ENCODE measurements at places on chromosomes 3 and 15.

- DNase-seq: no peak
These were observed 547 bp downstream of the NUP210 start for GRCh38 chr3:13419505-13420044.

DNA sequence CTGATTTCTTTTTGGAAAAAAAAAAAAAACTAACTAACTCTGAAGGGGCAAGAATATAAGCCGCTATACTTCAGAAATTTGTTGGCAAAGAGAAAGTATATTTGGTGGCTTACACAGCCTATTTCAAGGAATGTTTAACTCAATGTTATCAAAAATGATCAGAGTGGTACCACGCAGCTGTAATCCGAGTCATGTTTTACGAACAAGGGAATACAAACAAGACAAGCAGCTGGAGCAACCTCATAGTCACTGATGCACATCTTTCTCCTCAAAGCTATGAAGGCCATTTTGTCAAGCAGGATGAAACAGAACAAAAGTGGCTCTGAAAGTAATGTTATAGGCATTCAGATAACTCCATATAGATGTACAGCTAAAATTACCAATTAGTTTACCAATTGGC lies 81.2 kb downstream of the SCAPER start:
- DNase-seq: peak; percentile 26

DNA sequence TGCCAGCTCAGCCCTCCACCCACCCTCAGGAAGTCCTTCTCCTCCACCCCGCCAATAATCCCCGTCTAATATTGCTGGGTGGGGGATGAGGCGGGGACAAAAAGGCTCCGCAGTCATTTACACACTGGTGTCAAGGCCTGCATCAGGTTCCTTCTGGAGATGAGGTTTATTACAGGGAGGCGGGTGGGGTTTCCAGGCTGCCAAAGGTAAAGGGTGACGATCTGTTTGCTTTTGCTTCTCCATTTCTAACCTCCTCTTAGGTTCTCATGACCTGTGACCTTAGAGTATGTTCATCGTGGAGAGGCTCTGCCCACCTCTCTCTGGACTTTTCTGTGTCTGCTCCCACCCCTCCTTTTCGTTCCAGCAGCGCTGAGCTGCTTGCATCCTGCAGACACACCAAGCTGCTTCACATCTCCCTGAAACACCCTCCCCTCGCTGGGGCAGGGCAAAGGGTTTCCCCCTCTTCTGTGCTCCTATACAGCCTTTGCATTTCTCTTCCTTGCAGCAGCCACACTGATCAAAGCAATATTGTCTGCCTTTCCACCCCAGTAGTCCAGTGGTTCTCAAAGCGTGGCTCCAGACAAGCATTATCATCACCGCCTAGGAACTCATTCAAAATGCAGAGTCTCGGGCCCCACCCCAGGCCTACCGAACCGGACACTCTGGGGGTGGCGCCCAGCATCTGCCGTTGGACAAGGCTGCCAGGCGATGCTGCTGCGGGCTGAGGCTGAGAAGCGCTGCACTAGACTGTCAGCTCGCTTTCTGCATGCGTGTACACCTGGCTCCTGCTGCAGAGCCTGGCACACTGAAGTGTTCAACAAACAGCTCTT lies 26.6 kb downstream of the CA12 start:
- no peak for DNase-seq

- no peak for DNase-seq
These were observed 26.7 kb downstream of the HCN4 start for GRCh38 chr15:73341886-73342600.

GRCh38 chr15:84881520-84881830 lies 3.0 kb upstream of the SLC28A1 start:
- no peak for DNase-seq

All from SJCRH30 (cell line).